GM10248 (cell line): ENCODE measurements at places on chromosomes 5 and 9.

DNA sequence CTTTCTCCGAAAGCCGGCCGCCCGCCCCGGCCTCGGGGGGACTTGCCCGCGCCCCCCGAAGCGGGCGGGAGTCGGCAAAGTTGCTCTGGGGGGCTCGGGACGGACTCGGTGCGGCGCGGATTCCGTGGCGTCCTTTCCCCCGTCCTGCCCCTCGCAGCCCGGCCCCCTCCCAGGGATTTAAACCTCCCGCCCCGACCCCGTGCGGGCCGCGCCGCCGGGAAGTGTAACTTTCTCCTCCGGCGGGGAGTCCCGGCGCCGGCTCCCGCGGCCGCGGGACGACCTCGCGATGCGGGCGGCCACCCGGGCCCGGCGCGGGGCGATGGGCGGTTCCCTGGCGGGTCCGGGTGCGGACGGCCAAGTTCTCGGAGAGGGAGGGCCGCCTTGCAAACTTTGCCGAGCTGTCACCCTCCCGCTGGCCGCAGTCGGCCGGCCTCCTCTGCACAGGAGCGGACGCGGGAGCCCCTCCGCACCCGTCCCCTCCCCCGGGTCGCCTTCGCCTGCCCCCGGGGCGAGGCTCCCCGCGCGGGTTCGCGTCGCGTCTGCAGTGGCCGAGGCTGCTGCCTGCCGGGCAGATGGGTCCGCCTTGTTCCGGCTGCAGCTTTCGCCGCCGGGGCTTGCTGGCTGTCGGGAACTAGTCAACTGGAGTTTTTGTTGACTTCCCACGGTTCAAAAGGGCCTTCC lies 732 bp downstream of the PBX3 start:
- peak; percentile 44 for DNase-seq

DNA sequence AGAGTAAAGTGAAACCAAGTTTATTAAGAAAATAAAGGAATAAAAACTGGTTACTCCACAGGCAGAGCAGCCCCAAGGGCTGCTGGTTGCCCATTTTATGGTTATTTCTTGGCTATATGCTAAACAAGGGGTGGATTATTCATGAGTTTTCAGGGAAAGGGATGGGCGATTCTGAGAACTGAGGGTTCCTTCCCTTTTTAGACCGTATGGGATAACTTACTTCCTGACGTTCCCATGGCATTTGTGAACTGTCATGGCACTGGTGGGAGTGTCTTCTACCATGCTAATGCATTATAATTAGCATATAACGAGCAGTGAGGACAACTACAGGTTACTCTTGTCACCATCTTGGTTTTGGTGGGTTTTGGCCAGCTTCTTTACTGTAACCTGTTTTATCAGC lies 323.9 kb upstream of the PTGER4 start:
- DNase-seq = no peak

DNA sequence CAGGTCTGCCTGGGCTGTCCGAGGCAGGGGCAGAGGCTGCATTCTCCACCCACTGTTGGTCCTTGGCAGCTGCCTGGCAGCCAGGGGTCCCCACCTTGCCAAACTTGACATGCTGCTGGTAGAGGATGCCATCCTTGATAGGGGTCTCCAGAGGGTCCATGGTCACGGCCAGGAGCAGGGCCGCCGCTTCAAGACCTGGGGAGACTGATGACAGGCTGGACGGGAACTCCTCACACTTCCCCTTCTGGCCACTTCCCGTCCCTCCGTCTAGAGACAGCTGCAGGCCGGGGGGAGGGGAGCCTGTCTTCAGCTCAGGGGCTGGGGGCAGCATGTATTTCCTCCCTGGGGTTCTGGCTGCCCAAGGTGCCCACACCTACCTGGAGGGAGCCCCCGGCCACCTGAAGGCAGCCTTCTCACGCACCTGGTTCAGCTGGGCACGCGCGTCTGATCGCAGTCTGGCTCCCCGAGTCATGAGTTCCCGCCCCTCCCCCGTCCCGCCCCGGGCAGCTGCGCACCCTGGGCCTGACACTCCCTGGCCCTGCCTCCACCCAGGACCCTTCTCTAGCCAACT lies at the start of gene DOK3:
Gene DOK3 (minus strand): TSS at position 446 of the 571 bp plus-strand sequence. CDS start 286 bp downstream, at position 160.
- DNase-seq = peak; percentile 66

DNA sequence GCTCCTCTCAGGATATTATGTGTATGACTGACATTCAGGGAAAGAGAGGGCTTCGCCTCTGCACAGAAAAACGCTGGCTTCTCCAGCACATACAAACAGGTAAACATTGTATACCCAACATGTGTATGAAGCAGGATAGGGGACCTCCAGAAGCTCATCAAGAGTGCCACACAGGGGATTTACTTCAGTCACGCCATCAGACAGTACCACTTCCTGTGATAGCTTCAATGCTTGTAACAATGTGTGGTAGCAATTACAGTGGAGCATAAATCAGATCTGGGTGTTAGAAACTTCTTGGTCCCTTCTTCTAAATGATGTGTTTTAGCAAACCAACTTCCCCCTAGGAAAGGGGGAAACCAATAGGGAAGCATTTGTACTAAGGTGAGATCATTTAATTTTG lies 160.8 kb downstream of the TSSK1B start:
- DNase-seq = no peak

- DNase-seq = no peak
Observed at GRCh38 chr9:16417161-16417560, 453.3 kb downstream of the BNC2 start.
